Aorta (tissue), 5 donors: ENCODE measurements at places on chromosomes 6 and 20. TPM values are rescaled to one million over a fixed set of nuclear protein-coding genes. Genes with fewer than 3 reads are reported as not detected.

The SFT2D1 gene
- total RNA-seq: 37.1 TPM

The NOX3 gene
- total RNA-seq: not detected

The CAGE1 gene
- not detected for total RNA-seq

The GPR6 gene
- not detected for total RNA-seq

The ESR1 gene
- total RNA-seq: 12.3 TPM

The BAK1 gene
- 12.4 TPM for total RNA-seq

The SLC22A2 gene
- 1.1 TPM for total RNA-seq
